ENCODE measurements at places on chromosomes 5 and 9.

DNA sequence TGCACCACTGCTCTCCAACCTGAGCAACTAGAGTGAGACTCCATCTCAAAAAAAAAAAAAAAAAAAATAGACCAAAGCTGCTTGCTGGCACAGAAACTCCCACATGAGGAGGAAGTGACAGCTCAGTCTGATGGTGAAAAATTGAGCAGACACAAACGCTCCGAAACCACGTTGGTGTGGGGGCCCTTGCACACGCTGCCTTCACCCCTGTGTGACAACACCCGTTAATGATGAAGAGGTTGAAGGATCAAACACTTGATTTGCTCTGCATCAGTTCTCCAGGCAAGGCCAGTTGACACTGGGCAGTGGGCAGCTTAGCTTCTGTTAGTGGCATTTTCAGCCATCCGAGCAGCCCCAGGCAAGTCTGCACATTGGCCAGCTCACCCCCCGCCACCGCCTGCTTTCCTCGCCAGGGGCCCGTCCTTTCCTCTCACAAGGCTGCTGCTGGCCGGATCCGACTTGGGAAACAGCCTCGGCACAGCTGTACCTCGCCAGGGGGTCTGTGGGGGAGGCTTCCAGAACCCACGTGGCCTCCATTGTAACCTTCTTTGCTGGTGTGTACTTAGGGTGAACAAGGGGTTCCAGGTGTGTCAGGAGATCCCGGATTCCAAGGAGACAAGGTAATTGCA is 79.8 kb downstream of the COL27A1 start:
- no peak for DNase-seq

DNA sequence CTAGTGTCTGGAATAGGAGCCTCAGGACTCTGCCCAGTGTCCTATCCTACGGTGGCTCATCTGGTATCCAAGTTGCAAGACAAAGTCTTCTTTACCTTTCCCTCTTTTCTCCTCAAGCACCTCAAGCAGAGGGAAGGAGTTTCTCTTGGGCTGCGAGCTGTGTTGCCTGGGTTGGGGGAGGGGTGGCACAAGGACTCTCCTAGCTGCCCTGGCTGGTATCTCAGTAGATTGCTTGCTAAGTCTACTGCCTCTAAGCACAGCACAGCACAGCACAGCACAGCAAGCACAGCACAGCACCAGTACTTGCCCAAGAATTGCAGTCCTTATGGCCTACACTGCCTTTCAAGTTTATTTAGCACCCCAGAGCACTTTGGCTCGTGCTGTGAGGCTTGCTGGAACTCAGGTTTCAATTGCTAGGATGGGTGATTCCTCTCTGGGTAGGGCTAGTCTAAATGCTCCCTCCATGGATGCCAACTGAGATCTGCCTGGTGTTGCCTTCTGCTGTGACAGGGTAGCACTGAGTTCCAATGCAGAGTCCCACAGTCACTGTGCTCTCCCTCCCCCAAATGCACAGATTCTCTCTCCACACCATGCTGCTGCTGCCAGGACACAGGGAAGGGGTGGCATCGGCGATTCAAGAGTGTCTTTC is 213.1 kb upstream of the POU5F2 start:
- no peak for DNase-seq

DNA sequence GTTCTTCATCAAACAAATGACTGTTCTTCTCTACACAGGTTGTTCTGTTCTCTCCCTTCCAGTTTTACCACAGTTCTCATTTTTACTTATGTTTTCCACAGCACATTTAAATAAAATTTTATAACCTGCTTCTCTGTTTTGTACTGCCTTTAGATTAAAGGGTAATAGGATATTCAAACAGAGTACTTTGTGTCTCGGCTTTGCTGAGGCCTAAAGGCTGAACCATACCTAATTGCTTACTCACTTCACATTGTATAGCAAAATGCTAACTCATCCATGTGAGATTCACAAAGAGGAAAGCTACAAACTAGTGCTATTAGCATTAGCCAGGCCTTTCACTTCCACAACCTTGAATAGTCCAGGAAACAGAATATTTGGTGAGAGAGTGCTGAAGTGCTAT is 200.3 kb downstream of the TRPM3 start:
- no peak for DNase-seq

GRCh38 chr5:36502608-36503007 is 103.8 kb upstream of the SLC1A3 start:
- no peak for DNase-seq

GRCh38 chr9:134853893-134854292 is 26.7 kb upstream of the FCN2 start:
- DNase-seq: no peak

DNA sequence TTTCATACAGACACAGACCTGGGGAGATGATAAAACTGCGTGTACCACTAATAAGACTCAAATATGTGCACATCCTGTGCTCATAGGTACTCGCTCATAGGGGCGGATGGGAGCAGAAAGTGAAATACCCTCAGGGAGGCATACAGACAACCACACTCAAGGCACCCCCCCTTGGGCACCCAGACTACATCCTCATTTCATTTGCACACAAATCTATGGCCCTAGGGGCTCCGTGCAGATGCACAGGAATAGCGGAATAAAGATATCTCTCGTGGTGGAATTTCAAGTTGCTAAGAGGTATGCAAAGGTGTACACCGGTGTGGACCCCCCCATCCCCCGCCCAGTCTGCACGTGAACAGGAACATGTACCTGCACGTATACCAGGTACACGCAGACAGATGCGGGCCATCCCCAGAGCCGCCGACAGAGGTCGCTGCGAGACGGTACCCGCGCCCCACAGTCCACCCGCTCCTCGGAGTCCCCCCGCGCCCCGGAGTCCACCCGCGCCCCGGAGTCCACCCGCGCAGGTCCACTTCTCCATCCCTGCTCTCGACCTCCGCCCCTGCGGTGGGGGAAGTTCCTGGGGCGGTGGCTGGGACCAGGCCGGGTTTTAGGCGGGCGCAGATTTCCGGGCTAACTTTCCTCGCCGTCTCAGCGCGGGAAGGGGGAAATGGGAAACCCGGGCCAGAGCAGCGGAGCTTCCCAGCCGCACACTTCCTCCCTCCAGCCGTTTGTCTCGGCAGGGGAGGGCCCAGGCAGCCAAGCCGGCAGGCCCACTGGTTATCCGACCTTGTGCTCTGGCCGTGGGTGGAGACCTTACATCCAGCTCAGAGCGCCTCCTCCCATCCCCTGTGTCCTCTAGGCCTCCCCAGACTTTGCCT is 1.0 kb upstream of the IL12B start:
- DNase-seq: peak; percentile 73

GRCh38 chr9:135883410-135884089 is 23.8 kb downstream of the CAMSAP1 start:
- peak; percentile 37 for DNase-seq

GRCh38 chr5:124045412-124045811 is 533.4 kb downstream of the CSNK1G3 start:
- DNase-seq: no peak

DNA sequence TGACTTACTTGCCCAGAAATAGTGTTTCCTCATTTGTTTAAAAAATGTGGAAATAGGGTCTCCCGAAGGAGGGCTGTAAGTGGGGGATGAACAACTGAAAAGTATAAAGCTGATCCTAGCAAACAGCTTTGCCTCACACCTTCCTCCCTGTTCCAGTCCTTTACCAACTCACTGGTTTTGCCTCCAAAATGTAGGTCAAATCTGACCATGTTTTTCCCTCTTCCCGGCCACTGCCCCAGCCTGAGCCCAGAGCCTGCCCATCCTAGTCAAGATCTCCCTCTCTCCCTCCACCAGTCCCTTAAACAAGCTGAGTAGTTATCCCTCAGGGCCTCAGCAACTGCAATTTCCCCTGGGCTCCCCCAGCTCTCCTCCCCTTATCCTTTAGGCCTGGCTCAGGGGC is 82.4 kb upstream of the FBXW11 start:
- no peak for DNase-seq

DNA sequence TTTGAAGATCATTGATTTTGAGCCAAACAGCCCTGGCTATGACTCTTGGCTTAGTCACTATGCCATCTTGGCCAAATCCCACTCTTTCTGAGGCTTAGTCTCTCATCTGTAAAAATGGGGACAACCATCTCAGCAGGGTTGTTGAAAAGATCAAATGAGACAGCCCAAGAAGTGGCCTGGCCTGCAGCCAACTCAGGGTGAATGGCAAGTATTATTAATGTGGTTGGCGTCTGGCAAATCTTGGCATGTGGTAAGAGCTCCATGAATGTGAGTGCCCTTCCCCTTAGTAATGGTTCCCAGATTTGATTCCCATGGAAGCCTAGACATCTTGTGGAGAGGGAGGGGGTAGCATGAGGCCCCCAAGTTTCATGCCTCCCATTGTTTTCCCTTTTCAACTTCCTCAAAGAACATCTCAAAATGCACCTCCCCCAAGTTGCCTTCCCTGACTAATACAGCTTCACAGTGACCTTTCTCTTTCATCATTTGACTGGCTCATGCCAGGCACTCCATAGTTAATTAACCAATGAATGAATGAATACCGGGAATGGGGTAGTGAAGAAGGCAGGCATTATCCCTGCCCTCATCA is 11.8 kb upstream of the TGFBI start:
- no peak for DNase-seq

DNA sequence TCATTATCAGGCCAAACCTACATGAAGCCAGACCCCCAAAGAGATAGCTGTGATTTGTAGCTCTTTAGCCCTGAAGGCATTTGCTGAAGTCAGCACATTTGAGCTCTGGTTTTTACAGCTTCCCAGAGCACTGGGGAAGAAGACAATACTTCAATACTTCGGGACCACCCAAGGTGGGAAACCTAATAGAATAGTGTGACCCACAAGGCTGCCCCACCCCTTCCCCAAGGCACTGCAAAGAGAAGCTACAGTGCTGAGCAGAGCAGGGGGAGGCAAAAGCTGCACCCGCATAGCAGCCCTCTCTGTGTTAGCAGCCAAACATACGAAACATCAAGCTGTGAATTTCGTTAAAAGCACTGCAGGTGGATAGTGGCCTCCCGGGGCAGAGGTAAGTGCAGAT is 87.3 kb downstream of the HSD17B3 start:
- DNase-seq: no peak

DNA sequence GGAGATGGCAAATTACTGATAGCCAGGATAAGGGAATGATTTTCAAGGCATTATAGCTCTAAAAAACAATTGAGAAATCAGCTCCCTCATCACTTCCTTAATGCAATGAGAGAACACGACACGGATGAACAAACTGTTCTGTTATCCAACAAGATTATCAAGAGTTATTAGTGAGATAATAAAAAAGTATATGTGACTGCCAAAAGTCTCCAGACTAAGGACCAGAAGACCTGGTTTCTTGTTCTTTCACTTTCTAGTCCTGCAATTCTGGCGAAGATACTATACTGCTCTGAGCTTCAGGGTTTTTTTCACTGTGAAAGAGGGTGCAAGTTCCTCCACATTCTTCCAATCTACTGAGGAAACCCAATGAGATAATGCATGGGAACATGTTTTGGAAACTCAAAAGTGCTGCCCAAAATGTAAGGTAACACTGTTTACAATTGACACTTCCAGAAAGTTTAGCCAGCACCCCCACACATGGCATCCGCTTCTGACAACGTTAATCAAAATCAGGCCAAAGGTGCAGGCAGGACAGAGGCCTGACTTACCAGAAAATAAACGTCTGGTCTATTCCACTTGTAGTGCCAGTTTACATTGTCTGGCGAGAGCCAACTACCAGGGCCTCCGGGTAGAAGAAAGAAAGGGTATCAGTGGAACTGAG is 254.2 kb downstream of the DOCK8 start:
- DNase-seq: peak; percentile 39

DNA sequence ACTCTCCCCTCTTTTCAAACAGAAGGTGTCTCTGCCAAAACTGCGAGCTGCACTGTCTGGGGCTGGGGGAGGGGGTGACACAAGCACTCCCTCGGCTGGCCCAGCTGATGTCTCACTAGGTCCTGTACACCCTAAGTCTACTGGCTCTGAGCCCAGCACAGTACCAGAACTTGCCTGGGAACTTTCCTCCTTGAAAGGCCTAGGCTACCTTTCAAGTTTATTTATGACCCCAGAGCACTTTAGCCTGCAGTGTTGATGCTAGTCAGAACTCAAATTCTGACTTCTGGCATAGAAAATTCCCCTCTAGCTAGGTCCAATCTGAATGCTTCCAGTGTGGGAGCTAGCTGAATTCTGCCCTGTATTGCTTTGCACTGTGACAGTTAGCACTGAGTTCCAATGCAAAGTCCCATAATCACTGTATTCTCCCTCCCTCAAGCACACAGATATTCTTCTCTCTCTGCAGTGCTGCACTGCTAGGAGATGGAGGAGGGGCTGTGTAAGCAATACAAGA is 10.5 kb downstream of the LURAP1L start:
- no peak for DNase-seq

DNA sequence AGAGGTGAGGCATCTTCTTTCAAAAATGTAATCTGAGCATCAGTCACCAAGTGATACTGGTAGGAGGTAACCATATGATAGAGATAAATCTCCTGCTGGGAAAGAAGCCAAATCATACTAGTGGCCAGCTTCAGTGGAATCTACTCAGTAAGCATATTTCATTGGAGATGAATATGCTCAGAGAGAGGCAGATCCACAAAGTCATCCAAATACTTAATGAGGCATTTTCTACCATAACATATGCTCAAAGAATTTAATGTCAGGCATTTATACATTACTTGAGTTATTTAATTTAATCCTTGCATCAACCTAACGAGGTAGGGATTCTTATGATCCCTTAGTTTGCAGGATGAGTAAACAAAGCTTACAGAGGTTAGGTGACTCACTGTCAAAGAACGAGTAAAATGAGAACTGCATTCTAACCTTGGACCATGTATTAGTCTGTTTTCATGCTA is 50.9 kb upstream of the DMRTA1 start:
- no peak for DNase-seq

- no peak for DNase-seq
Measured at GRCh38 chr5:175737481-175737880, 79.6 kb downstream of the HRH2 start.

- no peak for DNase-seq
Measured at GRCh38 chr9:108117795-108118194, 628.2 kb upstream of the KLF4 start.

DNA sequence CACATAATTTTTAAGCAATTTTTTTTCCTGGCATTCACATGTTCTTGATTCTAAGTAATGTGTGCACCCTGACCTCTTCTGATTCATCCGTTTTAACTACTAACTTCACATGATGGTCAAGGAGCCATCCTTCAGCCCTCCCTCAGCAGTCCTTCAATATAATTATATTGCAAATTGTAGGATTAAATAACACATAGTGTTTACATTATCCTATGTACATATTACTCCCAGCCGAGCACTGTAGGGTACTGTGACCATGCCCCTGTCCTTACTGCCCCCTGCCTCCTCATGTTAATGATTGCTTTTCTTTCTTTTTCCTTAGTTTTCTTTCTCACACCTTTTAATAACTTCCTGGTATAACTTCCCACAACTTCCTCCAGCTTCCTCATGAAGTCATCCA is 96.3 kb upstream of the FANCC start:
- DNase-seq: no peak

- peak; percentile 29 for DNase-seq
Measured at GRCh38 chr5:122415030-122415800, 103.2 kb downstream of the SNCAIP start.

All from OCI-LY7 (cell line).